ENCODE measurements at places on chromosomes 13 and 19.

DNA sequence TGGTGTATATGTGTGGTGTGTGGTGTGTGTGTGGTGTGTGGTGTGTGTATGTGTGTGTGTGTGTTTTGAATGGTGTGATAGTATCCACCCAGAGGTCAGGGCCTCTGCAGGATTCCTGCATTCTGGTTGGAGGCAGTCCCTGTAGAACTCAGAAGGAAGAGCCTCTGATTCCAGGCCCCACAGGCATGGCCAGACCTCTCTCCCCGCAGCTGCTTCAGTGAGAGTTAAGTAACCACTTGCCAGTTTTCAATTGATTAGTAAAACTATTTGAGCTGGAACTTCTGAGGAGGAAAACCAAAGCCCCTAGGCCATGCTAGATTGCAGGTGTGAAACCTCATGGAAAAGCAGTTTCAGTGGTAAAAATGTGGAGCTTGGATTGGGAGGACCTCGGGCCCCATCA is 2.1 kb downstream of the ATP12A start:
- no peak for DNase-seq

DNA sequence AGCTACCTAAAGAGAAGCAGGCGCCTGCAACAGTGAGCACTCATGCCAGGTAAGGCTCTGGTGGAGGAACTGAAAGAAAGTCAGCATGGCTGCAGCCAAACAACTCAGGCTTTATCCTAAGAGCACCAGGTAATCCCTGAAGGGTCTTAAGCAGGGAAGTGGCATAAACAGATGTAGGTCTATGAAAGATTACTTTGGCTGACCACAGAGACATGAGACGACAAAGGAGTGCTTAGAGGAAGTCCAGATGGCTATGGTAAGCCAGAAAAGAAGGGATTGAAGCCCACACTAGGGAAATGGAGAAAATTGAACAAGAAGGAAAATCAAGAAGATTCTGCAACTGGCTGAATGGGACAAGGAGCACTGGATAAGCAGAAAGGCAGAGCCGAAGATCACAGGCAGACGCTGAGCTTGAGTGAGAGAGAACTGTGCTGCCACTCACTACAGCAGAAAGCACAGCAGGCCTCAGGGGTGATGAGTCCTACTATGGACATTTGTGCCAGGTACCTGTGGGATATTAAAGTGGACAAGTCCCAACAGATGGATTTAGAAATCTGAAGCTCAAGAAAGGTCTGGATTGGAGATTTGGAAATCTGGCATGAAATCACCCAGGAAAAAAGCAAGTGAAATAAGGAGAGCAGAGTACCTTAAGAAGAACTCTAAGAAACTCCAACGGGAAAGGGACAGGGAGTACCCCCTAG is 4.2 kb downstream of the RCBTB1 start:
- no peak for DNase-seq

- no peak for DNase-seq
These were observed 80.1 kb downstream of the ZNF486 start for GRCh38 chr19:20247016-20247683.

- no peak for DNase-seq
These were observed 22.2 kb upstream of the ZNF100 start for GRCh38 chr19:21789466-21790085.

DNA sequence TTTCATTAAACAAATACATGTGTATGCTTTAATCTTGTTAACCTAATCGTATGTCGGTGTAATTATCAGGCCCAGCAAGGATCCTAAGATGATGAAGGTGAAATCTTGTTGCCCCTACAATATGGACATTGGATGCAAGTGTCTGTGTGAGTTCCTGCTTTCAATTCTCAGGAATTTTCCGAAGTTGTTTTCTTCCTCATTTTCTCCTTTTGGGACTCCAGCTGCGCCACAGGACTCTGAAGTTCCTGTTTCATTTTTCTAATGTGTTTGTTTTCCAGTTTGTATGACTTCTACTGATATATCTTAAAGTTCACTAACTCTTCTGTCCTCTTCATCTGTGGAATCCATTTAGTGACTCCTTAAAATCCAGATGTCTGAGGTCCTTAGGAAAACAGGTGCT is 11.9 kb upstream of the OR7D2 start:
- no peak for DNase-seq

DNA sequence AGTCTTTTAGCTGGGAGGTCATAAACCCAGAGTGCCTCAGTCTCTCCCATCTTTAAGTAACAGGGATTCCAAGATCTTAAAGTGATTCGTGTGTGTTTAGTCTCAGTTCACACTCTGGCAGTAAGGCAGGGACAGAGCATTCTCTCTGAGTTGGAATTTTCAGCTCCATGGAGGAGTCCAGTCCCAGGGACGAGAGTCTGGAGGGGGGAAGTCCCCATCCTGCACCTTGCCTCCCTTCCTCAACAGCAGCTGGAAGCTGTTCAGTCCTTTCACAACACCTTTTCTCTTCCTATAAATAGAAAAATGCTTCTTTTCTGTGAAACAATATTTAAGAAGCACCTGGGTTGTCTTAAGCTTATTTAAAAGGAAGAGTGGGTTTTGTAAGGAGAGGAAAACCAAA is 82.0 kb downstream of the KLF5 start:
- no peak for DNase-seq

GRCh38 chr13:33543089-33543459 is 257.5 kb upstream of the STARD13 start:
- no peak for DNase-seq

- no peak for DNase-seq
These were observed 2.0 kb upstream of the IL17D start for GRCh38 chr13:20701461-20701860.

- no peak for DNase-seq
These were observed 3.1 kb downstream of the CHMP2A start for GRCh38 chr19:58551577-58552471.

DNA sequence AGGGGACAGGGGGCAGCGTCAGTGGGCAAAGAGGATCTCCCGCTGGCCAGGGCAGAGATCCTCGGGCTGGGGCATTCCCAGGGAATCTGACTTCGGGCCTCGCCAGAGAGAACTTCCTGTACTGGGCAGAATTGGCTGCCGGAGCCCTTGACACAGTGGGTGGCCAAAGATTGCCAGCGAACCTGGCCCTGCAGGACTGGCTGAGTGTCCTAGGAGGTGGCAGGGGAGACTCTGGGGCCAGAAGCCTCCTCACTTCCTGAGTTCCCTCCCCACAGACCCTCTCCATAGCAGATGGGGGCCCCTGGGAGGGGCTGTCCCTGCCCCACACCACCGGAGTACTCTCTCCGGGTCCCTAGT is 19.3 kb downstream of the DPP9 start:
- no peak for DNase-seq

DNA sequence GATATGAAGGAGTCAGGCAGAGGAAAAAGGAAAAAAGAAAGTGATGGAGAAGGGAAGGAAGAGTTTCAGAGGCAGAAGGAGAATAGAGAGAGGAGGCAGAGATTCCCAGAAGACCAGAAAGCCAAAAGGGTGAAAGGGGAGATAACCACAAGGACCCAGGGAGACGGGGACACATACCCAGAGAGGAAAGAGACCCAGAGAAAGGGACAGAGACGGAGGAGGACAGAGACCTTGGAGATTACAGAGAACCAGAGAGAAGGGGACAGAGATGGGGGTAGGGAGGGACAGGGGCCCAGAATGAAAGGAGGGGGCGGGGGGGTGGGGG is 1.4 kb downstream of the PTH2 start:
- DNase-seq, result no peak

DNA sequence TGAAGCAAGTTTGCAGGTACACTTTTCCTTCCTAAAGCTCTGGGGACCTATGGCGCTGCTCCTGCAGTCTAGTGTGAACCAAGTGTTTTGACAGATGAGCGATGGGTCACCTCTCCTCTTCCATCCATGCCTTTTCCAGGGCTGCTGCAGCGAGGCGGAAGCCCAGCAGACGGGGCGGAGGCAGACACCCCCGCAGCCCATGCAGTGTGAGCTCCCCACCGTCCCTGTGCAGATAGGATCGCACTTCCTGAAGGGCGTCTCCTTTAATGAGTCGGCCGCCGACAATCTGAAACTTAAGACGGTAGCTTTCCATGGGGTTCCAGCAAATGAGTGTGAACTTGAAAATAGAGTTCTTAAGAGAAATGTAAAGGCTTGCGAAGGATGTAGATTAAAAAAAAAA is 37.1 kb upstream of the GPI start:
- no peak for DNase-seq

Data from SW 1271 (cell line).